Omental fat pad (tissue), 4 donors: ENCODE measurements at places on chromosomes 3 and 15.

GRCh38 chr15:71937650-71938311 is 127.4 kb downstream of the NR2E3 start:
- no peak for DNase-seq

- no peak for DNase-seq
Measured at GRCh38 chr3:126865736-126866135, 117.2 kb upstream of the PLXNA1 start.

DNA sequence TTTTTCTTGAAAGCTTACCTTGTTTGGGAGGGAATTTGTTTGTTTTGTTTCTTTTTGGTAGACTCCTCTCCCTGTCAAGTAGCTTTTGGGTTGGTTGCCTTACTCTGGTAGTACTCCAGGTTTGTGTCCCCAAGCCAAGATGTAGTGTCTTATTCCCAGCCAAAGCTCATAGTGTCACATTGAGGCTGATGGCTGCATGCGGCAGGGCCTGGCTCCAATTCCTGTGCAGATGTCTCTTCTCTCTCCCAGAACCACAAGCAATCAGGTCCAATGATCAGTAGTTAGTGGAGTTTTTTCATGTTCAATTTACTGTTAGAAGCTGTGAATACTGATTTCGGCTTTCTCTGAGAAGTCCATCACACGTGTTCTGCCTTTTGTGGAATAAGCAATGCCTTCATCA is 221.1 kb upstream of the THBS1 start:
- DNase-seq = no peak

DNA sequence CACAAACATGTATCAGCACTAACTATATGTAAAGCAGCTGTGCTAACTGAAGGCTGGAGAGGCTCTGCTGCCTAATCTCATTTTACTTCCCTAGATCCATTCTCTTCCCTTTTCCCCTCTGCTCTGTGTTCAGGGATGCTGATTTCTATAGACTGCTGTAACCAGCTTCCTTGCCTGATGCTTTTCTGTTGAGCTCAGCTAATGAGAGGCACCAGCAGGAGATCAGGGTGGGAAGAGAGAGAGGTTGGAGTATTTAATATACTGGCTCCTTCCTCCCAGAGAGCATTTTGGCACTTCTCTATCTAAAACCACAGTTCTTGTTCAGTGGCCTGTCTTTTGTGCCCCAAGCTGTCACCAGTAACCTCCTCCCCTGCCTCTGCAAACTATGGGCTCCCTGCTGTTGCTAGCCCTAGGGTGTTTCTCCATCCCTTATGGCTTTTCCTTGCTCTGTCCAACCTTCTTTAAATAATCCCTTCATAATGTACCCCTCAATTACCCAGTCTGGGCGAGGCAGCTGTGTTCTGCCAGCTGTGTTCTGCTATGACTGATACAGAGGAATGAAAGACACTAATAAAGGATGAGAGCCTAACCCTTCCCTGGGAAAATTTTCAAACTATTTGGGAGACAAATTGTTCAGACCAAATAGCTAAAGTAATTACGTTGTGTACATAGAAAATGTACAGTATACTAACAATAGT is 69.5 kb downstream of the CADPS start:
- DNase-seq = no peak

DNA sequence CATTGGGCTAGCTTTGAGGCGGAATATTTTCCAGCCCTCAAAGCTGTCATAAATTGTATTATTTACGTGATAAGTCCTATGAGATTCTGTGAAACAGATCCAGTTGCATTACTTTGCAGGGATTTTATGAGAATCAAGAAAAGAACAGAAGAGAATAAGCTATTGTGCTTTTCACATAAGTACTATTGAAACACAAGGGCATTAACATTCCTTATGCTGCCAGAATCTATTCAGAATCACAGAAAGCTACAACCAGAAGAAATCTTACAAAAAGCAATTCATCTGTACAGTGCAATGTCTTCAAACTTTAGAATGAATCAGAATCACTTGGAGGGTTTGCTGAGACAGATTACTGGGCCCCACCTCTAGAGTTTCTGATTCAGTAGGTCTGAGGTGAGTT is 10.6 kb upstream of the CACNA1D start:
- no peak for DNase-seq

DNA sequence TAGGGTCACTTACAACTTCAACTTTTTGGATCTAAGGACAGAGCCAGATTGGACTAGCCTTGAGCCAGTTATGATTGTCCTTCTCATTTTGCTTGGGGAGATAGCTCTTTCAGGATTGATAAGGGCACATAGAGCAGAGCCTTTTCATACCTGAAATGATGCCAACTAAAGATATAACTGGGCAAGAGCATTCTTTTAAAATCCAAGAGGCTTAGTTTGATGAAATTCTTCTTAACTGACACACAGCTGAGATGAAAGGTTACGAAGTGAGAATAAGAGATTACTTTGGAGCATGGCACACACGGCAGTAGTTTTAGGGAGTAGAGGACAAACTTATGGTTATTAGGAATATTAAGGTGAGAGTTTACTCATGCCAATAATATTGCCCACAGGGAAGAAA is 12.7 kb downstream of the CD200 start:
- no peak for DNase-seq

DNA sequence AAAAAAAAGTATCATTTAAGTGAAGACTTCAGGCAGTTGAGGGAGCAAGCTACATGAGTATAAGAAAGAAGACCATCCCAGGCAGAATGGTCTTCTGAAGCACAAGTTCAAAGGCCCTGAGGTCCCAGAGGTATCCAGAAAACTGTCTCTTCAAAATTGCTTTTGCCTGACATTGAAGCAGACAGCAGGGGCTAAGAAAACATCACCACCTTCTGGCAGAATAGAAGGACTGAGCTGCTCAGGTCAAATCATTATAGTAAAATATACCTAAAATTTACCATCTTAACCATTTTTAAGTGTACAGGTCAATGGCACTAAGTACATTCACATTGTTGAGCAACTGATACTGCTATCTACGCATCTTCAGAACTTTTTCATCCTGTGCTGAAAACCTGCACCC is 16.4 kb downstream of the GPR160 start:
- DNase-seq = no peak

DNA sequence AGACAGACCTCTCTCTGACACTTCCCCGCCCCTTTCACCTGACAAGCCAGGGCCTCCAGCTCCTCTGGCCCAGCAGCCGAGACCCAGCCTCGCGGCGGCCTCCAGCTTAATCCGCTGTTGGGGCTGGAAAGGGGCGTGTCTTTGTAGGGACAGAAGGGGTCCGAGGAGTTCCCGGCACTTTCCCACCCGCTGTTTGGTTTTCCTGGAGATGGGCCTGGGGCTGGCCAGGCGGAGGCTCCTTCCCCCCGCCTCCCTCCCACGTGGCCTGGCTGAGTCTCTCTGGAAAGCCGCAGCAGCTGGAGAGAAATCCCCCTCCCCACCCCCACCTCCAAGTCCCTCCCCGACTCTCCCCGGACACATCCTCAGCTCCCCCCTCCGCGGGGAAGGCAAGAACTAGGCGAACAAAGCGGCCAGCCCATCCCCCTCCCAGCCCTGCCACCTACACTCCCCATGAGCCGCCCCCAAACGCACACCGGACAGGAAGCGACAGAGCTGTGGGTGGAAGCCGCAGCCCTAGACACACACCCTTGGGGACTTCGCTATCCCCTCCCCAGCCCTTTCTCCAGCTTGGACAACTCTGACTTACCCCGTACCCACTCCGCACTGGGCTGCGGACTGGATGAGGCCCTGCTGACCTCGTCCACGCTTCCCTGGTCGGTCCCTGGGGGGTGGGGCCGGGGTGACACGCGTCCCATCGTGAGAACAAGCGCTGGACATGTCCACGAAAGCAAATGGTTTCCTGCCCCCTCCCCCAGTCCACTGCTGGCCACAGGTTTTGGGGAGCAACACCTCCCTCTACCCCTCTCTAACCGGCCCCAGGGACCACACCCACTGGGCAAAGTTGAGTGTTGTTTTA is 1.2 kb downstream of the IGDCC4 start:
- DNase-seq = no peak

DNA sequence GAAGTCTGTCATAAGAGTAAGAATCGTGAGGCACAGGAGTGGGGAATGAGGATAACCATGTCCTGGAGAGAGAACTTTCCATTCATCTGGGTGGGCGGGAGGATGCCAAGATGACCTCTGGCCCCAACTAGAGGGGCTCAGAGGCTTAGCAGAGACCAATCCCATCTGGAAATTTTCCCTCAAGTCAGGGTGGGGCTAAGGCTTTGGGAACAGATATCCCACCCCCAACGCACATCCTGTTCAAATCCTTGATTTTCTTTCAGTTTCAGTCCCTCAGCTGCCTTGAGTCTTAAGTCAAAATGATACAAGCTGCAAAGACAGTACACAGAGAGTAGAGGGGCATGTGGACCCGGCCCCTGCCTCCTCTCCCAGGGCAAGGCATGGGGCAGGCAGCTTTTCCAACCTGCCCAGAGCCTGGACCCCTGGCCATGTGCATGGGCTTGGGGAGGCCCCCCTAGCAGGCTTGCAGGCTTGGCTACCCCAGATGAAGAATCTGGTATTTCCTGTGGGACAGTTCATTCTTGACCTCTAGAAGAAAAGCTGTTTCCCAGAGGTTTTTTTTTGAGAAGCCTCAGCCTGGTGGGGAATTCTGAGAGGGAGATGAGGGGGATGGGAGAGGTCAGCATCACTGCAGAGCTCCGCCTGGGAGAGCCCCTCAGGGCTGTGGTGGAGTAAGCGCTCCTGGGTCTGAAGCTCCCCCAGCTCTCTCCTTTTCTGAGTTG is 109.7 kb upstream of the HACD2 start:
- DNase-seq = no peak

DNA sequence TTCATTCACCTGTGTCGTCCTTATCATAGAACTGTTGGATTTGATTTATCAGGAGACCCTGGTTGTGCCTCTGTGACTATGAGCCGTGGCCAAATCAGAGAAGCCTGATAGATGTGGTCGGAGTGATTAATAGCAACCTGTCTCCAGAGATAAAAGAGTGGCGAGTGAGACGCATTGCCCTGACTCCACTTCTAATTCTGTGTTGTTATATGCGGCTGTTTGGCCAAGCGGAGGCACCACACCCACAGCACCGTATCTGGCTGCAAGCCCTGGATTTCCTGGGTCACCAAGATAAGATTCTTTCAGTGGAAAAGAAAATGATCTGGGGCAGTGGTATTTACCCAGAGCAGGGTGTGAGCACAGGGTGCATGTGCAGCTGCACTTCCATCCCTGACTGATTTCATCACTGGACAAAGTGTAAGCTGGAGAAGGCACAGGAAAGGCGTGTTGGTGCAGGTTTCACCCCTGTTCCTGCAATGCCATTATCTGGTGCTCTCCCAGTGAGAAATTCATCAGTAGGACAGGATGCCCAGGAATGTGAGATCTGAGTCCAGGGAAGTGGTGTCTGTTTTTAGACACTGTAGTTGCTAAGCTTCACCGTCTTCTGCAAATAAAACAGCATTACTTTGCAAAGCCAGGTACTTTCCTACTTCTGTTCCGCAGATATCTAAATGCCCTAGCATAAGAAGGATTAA is 84.6 kb downstream of the CD47 start:
- no peak for DNase-seq

GRCh38 chr3:43132870-43133636 is 27.2 kb upstream of the POMGNT2 start:
- no peak for DNase-seq

DNA sequence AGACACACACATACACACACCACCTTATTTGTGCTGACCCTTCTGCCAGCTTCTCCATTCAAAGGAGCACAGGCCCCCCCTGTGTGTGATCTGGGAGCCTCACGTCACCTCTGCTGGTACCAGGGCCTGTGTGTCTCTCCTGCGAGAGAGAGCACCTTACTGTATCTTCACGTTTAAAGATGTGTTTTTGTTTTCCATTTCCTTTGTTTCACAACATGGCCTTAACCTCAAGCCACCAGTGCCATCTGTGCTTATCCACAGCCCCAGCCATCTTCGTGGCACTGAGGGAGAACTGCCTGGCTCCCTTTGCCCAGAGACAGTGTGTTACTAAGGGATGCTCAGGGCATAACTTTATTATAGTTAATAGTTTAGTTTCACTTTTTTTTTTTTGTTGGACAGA is 52.3 kb downstream of the ABHD2 start:
- DNase-seq = no peak

DNA sequence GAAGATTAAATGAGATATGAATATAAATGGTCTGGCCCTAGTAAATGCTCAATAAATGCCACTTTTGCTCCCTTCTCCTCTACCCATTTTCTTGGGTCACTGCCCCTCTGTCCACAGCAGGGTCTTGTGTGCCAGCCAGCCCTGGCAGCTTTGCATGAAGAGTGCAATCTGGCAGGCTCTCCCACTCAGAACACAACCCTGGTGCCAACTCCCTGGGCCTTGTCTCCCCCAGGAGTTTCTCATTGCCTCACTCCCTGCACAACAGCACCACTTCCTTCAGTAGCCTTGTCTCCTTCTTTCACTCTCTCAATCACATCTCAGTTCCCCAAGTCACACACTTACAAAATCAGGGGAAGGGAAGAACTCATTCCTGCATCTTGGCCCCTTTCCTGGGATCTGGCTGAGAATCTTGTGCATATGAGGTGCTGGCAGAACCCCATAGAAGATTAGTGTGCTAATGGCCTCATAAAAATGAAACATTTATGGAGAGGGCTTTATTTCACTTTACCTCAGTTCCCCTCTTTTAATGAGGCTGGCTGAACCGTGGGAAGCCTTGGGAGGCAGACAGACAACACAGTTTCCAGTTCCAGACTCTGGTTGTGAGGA is 445.9 kb upstream of the PROK2 start:
- no peak for DNase-seq

GRCh38 chr3:191262650-191263049 is 63.6 kb downstream of the OSTN start:
- DNase-seq = no peak

GRCh38 chr3:185631508-185632206 is 45.6 kb downstream of the SENP2 start:
- DNase-seq = no peak

GRCh38 chr3:57512166-57512565 is 32.0 kb downstream of the DNAH12 start:
- DNase-seq = no peak

- no peak for DNase-seq
Measured at GRCh38 chr15:53862386-53862785, 102.9 kb upstream of the WDR72 start.

- DNase-seq = no peak
Measured at GRCh38 chr15:98958918-98959639, 48.5 kb downstream of the PGPEP1L start.

GRCh38 chr15:97567411-97567810 is 393.1 kb upstream of the ARRDC4 start:
- DNase-seq = no peak

GRCh38 chr3:154089421-154090420 is 31.5 kb upstream of the ARHGEF26 start:
- no peak for DNase-seq

DNA sequence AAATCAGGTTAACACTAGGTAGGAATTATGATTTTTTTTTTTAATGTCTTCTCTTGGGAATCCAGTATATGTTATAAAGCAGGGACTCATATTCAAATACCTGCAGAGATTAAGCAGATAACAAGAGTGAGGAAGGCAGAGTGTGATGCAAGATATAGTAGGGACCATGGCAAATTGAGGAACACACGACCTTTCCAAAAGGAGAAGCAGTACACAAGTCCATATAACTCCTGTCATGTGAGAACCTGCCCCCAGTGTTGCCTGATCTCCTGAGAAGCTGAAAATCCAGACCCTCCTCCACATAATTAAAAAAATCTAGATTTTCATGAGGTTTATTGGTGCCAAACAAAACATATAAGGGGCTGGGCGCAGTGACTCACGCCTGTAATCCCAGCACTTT is 3.6 kb downstream of the RFC4 start:
- DNase-seq = no peak
